Stimulated activated CD4-positive, alpha-beta T cell treated with anti-CD3 and anti-CD28 coated beads, Interleukin-4, amount 100 ng/mL, for 48 hours (primary cell): ENCODE measurements at places on chromosomes 6 and 20.
A peak's percentile ranks its signal among the peaks of the same experiment; 100 is the strongest.

DNA sequence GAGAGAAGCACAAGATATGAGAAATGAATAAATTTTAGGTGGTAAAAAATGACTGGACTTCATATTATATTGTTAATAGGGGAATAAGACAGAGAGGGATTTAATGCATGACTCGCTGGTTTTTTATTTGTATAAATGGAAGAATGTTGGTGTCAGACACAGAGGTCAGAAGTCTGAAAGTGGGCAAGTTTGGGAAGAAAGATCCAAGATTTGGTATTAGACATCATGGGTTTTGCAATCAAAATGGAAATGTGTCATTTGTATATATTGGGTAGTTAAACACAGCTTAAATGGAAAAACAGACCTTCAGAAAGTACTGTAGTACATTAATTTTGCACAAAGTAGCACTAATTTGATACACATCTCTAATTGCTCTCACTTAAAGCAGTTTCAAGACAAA, 96.2 kb downstream of the EYA4 start:
- DNase-seq = no peak

GRCh38 chr20:32960849-32961731, 43.1 kb downstream of the SUN5 start:
- DNase-seq = no peak

GRCh38 chr6:14618759-14619418, 501.3 kb downstream of the CD83 start:
- no peak for DNase-seq

DNA sequence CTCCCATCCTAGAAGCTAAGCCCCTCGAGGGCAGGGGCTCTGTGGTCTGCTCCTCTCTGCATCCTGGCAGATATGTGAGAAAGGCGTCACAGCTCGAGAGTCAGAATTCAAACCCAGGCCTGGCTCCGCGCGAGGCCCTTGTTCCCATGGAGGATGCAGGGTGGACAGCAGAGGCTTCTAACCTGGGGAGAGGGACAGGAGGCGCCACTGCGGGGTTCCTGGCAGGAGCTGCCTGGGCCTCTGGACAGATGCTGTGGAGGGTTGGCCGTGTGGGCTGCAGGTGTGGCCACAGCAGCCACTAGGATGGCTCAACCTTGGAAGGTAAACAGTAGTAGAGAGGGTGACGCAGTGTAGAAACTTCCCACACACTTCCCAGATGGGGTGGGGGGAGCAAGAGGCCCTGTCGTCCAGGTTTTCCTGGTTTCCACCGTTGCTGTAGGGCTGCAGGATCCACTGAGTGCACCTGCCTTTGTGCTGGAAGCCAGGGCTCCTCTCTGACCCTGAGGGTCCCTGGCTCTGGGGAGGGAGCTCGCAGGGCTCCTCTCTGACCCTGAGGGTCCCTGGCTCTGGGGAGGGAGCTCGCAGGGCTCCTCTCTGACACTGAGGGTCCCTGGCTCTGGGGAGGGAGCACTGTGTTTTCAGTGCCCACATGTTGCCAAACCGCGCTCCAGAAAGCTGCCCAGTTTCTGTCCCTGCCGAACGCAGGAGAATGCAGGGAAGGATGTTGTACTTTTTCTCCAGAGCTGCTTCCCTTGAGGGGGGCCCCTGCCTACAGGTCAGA, 14.2 kb downstream of the RBM38 start:
- DNase-seq = no peak

GRCh38 chr20:8909596-8909995, 159.3 kb upstream of the PLCB4 start:
- no peak for DNase-seq

DNA sequence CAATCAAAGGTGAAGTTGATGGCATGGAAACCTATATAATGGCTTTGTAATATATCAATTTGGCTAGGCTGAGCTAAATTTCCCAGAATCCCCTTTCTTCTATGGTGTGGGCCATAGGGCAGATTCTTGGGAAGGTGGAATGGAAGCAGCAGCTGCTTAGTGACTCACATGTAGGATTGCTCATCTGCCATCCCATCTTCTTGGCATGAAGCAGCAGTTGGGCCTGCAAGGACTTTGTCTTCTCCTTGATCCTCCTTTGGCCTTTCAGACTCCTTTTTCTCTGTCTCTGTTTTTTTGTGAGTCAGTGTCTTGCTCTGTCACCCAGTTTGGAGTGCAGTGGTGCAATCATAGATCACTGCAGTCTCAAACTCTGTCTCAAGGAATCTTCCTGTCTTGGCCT, 52.6 kb upstream of the CEP162 start:
- no peak for DNase-seq

DNA sequence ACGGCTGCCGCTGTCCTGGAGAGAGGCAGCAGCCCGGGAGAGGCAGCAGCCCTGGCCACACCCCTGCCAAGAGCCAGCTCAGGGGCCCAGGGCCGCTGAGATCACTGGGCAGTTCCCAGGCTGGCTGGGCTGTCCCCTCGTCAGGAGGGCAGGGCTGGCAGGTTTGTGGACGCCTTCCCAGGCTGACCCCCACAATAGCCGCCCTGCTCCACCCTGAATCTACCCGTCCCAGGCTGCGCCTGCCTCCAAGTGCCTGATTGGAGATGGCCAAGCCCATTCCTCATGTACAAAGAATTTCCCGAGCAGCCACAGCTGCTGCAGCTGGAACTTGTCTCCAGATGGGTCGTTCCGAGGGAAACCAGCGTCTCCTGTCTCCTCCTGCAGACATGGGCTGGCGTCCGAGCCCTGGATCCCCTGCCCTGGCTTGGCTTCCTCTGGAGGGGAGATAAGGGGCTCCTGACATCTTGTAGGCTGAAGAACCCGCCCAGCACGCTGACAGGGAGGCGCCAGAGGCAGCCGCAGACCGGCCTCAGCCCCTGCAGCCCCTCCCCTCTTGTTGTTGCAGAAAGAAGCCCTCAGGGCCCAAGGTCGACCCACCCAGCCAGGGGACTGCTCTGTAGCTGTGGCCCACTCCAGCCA, 9.4 kb upstream of the GATA5 start:
- DNase-seq = no peak

GRCh38 chr6:152093711-152094110, 286.2 kb downstream of the ESR1 start:
- DNase-seq = no peak

DNA sequence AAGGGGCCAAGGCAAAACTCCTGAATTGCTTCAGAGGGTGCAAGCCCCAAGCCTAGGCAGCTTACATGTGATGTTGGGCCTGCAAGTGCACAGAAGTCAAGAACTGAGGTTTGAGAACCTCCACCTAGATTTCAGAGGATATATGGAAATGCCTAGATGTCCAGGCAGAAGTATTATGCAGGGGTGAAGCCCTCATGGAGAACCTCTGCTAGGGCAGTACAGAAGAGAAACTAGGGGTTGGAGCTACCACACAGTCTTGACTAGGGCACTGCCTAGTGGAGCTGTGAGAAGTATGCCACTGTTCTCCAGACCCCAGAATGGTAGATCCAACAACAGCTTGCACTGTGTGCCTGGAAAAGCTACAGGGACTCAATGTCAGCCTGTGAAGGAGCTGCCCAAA, 179.7 kb upstream of the GJE1 start:
- DNase-seq = no peak

DNA sequence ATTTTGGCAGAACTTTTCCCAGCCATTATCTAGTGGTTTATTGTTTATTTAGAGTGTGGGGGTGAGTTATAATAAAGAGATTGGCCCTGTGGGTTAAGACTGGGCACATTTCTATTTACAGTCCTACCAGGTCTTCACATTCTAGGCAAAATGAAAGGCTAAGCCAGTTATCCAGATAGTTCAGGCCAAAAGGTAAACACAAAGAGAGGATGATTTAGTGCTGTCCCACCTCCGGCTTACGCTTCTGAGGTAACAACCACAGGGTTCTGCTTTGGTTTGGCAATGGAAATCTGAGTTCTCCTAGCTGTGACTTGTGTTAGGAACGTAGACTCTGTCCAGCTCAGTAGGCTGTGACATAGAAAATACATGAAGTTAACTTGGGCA, 50.3 kb upstream of the PTPRK start:
- DNase-seq = no peak

- no peak for DNase-seq
Observed at GRCh38 chr6:163384510-163384909, 30.0 kb upstream of the QKI start.

DNA sequence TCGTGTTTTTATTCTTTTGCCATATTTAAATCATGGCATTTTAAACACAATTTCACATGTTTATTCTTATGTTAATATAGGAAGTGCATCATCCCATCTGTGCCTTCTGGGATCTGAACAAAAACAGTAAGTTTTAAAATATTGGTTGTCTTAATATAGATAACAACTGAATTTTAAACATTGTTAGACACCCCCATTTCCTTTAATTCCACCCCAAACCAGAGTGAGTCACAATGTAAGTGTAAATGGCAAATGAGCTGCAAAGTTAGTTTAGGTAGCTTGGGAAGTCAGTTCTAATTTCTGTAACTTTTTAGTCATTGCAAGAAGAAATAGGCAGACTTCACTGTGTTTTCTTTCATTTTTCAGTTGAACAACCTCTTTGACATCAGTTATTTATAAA, 108.0 kb downstream of the ADGRG6 start:
- no peak for DNase-seq

- DNase-seq = no peak
Observed at GRCh38 chr6:18347021-18347577, 40.1 kb upstream of the RNF144B start.

GRCh38 chr6:156840606-156841005, 63.4 kb downstream of the ARID1B start:
- no peak for DNase-seq

DNA sequence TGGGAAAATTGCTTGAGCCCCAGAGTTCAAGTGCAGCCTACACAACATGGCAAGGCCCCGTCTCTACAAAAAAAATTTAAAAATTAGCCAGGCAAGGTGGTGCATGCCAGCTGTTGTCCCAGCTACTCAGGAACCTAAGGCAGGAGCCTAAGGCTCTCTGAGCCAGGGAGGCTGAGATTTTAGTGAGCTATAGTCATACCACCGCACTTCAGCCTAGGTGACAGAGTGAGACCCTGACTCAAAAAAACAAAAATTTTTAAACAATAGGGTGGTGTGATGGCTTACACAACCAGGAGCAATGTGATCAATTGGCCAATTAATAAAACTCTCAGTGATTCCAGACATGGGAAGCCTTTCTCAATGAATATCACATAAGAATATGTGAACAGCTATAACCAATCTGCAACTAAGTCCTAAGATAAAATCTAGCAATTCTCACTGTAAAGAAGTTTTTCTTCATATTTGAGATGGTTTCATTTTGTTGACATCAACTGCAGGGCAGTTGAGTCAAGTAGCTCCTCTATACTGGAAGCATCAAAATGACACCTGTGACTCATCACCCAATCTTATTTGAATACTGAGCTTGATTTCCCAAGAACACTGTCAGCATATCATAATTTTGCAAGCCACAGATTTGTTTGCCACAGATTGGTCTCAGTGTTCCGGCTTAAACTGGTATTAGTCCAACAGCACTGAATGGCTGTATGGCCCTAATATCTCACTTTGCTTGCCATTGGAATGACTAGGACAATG, 169.0 kb upstream of the GJE1 start:
- no peak for DNase-seq

DNA sequence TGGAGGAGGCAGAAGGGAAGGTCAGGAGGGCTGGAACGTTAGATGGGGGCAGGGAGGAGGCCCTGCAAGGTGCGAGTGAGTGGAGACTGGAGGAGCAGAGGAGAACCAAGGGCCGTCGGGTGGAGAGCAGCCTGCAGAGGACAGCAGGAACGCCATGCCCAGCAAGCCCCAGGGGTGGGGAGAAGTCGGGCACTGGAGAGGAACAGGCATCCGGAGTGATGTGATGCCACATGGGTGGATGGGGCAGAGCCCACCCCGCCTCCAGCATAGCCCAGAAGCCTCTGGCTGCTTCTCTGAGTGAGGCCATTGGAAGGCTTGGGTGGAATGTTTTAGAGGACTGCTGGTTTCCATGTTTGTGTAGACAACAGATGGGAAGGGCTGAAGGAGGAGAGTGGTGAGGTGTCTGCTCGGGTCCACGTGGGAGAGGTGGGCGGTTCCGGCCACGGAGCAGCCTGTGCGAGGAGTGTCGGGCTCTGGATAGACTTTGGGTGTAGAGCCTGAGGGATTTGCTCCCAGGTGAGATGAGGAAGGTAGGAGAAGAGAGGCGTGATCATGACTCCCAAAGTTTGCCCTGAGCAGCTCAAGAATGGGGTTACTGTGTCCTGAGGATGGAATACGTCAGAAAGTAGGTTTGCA, 221.4 kb downstream of the SMOC2 start:
- no peak for DNase-seq

GRCh38 chr6:118558464-118559217, 10.5 kb downstream of the PLN start:
- DNase-seq = no peak

- DNase-seq = no peak
Observed at GRCh38 chr6:88164061-88164460, 2.1 kb downstream of the CNR1 start.

- no peak for DNase-seq
Observed at GRCh38 chr20:11172881-11173280, 499.1 kb upstream of the JAG1 start.

- no peak for DNase-seq
Observed at GRCh38 chr20:47758517-47759450, 26.5 kb downstream of the SULF2 start.

DNA sequence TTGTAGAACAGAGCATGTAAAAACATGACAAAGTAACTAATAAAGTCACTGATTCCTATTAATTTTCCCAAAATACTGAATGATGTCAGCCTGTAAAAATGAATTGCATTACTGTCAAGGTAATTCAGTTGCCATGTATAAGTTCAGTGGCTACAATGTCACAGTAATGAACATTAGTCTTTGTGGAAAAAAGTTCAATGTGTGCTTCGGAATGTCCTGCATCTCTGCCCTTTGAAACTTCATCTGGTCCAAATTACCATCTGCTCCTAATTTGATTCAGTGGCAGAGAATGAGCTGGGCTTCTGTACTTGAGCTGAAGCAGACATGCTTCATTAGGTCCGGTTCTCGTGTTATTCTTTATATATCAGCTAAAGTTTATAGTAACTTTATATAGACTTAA, 567.4 kb downstream of the COL12A1 start:
- no peak for DNase-seq

GRCh38 chr20:49846206-49846807, 33.7 kb downstream of the SLC9A8 start:
- DNase-seq = peak; percentile 17

DNA sequence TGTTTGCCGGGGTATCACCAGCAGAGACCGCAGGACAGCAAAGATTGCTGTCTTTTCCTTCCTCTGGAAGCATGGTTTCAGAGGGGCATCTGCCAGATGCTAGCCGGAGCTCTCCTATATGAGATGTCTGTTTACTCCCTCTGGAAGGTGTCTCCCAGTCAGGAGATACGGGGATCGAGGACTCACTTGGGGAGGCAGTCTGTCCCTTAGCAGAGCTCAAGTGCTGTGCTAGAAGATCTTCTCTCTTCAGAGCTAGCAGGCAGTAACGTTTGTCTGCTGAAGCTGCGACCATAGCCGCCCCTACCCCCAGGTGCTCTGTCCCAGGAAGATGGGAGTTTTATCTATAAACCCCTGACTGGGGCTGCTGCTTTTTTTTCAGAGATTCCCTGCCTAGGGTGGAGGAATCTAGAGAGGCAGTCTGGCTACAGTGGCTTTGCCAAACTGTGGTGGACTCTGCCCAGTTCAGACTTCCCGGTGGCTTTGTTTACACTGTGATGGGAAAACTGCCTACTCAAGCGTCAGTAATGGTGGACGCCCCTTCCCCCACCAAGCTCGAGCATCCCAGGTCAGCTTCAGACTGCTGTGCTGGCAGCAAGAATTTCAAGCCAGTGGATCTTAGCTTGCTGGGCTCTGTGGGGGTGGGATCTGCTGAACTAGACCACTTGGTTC, 133.0 kb upstream of the FLRT3 start:
- DNase-seq = no peak
